Stimulated activated CD8-positive, alpha-beta memory T cell treated with anti-CD3 and anti-CD28 coated beads, Interleukin-12 subunit alpha, Interleukin-12 subunit beta, amount 100 ng/mL, for 1 hour (primary cell): ENCODE measurements at places on chromosomes 3 and 15.

- no peak for DNase-seq
Measured at GRCh38 chr3:169390271-169390670, 273.2 kb downstream of the MECOM start.

DNA sequence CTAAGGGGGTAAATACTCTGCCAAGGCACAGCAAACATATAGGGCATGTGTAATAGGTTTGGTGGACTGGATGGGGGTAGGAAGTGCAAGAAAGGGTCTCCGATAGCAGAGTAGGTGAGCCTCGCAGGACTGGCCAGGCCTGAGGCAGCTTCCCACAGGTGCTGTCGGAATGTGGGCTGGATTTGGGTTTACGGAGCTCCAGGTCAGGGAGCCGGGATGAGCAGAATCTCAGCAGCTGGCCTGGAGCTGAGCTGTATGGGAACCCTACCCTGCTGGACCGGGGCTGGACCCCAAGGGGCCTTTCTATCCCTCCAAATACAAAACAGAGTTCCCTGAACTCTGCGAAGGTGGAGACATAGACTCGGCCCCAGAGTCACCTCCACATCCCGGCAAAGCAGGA is 15.0 kb downstream of the KLF15 start:
- no peak for DNase-seq

DNA sequence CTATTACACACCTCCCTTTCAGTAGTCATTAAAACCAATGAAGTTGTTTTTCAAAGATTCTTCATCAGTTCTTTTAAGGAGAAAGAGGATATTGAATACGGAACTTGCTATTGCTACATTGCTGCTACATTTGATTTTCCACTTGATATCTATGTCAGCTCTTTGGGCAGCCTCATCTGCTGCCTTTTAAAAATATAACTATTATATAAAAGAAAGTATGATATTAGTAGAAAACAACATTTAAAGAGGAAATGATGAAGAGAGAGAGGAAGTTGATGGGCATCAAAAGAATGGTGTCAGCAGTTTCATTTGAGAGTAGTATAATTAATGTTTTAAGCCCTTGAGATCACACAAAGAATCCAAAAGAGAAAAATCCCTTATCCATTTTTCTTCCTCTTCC is 171.4 kb downstream of the NFKBIZ start:
- DNase-seq, result no peak

GRCh38 chr3:86986671-86987420 is 4.1 kb downstream of the VGLL3 start:
- DNase-seq, result no peak

DNA sequence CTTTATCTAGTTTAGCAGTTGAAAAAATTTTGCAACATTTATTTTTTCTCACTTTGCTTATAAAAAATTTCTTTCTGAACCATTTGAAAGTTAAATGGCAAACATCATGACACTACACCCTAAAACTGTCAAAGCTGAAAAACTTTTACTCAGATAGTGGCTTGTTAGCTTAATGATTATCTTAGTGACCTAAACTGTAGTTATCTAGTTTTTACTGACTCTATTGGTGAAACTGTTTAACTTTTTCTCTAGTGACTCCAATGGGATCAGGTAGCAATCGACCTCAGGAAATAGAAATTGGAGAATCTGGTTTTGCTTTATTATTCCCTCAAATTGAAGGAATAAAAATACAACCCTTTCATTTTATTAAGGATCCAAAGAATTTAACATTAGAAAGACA is 13.3 kb downstream of the FBXO22 start:
- no peak for DNase-seq

- no peak for DNase-seq
Measured at GRCh38 chr15:68469162-68470048, 37.4 kb upstream of the ITGA11 start.

DNA sequence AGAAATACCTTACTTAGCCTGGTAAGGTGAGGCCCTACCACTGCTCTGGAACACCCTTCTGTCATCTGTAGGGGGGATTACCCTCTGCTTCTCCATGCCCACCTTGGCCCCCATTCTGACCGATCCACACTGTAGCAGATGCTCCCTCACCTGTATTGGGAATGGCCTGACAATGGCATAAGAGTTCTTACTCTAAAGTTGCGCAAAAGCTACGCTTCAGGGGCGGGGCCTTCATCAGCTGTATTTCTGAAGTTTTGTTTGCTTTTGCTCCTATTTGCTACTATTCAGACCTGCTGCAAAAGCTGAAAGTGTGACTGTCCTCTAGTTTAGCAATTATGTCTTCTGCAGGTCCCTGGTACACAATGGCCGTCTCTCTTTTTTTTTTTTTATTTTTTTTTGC is 252.6 kb downstream of the TLE3 start:
- DNase-seq, result no peak
